ENCODE measurements at places on chromosomes 1 and 21.

DNA sequence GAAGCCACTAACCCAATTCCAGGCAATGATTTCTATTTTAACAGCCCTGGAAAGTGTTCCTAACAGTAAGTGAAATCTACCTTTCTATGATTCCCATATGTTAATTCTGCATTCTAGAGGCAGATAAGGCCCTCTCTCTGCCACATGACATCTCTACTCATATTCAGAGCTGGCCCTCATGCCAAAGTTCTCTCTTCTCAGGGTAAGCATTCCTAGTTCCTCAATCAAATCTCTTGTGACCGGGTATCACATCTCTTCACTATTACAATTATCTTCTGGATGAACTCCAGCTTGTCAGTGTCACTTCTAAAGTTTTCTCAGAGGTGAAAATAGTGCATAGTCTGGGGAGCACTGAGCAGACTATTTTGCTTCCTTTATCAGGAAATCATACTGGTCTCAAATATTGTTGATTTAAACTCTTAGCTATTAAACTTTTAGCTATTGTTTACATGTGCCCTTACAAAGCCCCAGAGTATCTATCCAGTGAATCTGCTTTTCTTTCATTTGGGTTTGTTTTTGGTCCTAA lies 66.4 kb upstream of the TNFSF18 start:
- no peak for DNase-seq

GRCh38 chr1:33176887-33177286 lies 5.0 kb downstream of the TRIM62 start:
- DNase-seq, result no peak

GRCh38 chr1:245155272-245156040 lies 671 bp downstream of the KIF26B start:
- peak; percentile 35 for DNase-seq

- DNase-seq, result no peak
Observed at GRCh38 chr1:33018112-33018511, 18.6 kb downstream of the AK2 start.

- DNase-seq, result peak; percentile 86
Observed at GRCh38 chr1:206905295-206906164, 8.3 kb downstream of the IL24 start.

- no peak for DNase-seq
Observed at GRCh38 chr1:110187139-110187890, 22.8 kb upstream of the KCNC4 start.

DNA sequence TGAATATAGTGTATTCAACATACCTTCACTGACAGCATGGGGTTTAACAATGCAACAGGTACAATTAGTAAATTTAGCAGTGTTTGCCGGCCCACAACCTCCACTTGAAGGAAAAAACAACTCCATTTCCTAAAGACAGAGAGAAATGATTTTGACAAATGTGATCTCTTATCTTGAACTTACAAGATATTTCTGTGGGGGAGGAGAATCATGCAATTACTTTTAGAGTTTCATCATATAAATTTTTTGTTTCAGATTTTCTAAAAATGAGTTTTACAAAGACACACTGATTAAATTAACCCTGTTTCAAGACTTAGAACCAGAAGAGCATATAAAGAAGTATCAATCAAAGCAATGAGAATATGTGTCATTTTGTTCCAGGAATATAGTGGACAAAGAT lies 80.3 kb downstream of the NME7 start:
- DNase-seq, result peak; percentile 12

DNA sequence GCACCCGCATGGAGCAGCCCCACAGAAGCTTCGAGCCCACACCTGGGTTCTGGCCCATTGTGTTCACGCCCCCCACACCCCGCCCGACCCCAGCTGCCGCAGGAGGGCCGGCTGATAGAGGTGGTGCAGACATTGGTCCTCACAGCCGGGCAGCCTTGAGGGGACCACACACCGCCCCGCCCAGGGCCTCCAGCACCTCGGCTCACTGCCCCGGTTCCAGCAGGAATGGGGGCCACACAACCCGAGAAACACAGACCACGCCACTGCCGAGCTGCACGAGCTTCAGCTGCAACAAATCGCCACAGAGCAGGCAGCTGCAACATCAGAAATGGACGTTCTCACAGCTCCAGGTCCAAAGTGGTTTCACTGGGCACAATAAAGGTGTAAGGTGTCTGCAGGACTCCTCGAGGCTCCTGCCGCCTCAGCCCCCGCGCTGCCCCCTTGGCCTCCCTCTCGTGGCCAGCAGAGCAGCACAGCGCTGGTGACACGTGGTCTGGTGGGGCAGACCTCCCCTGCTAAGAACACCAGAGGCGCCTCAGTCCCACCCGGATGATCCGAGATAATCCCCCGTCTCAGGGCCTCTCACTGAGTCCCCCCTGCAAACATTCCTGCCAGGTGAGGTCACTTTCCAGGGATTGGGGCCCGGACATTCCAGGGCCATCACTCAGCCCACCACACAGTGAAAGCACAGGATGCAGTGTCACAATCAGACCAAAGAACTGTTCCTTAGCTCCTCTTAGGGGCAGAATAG lies 62.3 kb upstream of the ADARB1 start:
- peak; percentile 87 for DNase-seq

DNA sequence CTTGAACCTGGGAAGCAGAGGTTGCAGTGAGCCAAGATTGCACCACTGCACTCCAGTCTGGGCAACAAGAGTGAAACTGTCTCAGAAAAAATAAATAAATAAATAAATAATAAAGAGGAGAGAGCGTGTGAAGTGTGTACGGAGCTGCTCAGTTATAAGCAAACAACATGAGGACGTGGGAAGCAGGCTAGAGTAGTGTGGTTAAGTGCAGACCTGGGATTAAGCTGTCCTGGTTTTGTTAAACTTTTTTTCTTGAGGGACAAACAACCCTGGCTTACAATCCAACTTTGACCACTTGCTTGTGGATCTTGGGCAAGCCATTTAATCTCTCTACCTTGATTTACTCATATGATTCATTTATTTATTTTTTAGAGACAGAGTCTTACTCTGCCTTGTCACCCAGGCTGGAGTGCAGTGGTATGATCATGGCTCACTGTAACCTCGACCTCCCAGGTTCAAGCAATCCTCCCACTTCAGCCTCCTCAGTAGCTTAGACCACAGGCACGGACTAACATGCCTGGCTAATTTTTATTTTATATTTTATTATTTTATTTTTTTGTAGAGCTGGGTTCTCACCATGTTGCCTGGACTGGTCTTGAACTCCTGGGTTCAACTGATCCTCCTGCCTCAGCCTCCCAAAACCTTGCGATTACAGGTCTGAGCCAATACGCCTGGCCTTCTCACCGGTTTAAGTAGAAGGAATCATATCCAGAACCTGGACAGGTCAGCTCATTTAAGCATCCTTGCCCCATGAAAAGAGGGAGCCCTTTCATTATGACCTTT lies 52.7 kb downstream of the RPS6KA1 start:
- no peak for DNase-seq

GRCh38 chr1:234634387-234634786 lies 24.4 kb upstream of the IRF2BP2 start:
- DNase-seq, result no peak

GRCh38 chr1:244451539-244451950 lies at the start of gene ADSS2:
TSS of gene ADSS2 (minus strand) at chr1:244451909. CDS start at chr1:244451817, 92 bp downstream.
- no peak for DNase-seq

DNA sequence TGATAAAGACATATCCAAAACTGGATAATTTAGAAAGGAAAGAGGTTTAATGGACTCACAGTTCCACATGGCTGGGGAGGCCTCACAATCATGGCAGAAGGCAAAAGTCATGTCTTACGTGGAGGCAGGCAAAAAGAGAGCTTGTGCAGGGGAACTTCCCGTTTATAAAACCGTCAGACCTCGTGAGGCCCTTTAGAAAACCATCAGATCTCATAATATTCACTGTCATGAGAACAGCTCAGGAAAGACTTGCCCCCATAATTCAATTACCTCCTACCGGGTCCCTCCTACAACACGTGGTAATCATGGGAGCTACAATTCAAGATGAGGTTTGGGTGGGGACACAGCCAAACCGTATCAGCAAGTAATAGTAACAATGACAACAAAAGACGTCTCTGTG lies 88.2 kb upstream of the SLC25A33 start:
- DNase-seq, result no peak

GRCh38 chr1:7663451-7664146 lies 107.5 kb upstream of the VAMP3 start:
- DNase-seq, result no peak

GRCh38 chr1:196376630-196377328 lies 231.5 kb downstream of the KCNT2 start:
- DNase-seq, result no peak

DNA sequence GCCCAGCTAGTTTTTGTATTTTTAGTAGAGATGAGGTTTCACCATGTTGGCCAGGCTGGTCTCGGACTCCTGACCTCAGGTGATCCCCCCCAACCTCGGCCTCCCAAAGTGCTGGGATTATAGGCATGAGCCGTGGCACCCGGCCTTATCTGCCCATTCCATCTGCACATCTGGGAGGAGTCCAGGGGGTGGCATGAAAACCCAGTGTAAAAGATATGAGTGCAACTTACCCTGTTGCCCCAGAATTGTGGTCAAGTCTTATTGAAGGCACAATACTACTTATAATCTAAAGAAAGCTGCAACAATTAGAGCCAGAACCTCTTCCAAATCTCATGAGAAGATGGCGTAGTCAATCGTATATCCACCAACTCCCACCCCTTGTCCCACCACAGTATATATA lies 18.4 kb downstream of the CTXND2 start:
- no peak for DNase-seq

DNA sequence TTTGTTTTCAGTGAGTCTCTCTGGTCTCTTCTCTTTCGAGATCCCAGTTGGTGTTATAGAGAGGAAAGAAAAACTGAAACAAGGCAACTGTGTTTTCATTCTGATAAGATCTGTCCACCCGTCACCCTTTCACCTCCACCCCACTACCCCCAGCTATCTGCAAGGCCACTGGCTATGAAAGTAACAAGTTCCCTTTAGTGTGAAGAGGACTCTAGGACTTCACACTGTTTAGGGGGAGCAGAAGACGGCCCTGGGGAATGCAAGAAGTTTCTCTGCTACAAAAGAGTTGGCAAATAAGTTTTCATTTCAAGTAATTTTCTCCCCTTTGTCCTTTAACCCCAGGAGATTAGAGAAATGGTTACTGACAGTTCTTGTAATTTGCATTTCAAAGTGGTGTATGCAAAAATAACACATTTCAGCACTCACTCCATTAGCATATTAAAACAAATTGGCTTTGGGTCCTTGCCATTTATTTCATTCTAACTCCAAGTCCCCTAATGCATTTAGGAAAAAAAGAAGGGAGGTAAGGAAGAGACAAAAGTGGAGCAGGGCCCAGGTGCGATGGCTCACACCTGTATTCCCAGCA lies 79.6 kb upstream of the PPM1J start:
- no peak for DNase-seq

DNA sequence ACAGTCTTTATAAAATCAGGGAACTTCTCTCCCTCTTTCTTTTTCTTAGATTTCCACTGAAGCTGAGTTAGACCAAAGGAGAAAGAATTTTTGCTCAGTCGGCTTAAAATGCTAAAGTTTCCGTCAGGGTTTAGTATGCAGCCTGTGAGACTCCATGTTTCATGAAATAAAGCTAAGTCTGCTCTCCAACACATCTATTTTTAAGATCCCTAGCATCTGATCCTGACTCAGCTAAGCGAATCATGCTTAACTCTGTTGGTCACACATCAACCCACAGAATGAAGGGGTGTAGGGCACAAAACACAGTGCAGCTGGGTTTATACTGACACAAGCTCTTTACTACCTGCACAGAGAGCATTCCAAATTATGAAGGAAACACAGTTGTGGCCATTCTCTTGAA lies 102.4 kb upstream of the ZNF281 start:
- DNase-seq, result peak; percentile 27

DNA sequence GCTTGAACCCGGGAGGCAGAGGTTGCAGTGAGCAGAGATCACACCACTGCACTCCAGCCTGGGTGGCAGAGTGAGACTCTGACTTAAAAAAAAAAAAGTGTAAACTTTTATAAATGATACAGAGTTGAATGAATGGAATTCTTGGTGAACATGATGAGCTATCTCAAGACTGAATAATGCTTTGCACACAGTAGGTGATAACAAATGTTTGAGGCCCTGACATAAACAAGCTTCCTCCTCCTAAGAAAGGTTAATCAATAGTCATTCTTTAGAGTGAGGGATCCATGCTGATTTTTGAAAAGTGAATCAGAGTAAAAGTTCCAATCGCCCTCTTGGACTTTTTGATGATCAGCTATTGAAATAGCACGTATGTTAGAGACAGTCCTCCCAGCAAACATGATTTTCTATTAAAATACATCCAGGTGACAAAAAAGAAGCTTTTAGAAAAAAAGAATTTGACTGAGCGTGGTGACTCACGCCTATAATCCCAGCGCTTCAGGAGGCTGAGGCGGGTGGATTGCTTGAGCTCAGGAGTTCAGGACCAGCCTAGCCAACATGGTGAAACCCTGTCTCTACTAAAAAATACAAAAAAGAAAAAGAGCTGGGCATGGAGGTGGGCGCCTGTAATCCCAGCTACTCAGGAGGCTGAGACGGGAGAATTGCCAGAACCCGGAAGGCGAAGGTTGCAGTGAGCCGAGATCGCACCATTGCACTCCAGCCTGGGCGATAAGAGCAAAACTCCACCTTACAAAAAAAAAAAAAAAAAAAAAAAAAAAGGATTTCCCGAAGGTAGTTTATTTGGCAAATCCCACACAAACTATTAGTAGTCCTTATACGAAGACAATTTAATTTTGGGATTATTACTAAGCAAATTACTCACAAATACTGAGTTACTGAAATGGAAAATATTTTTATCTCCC lies 181.8 kb downstream of the NFIA start:
- no peak for DNase-seq

DNA sequence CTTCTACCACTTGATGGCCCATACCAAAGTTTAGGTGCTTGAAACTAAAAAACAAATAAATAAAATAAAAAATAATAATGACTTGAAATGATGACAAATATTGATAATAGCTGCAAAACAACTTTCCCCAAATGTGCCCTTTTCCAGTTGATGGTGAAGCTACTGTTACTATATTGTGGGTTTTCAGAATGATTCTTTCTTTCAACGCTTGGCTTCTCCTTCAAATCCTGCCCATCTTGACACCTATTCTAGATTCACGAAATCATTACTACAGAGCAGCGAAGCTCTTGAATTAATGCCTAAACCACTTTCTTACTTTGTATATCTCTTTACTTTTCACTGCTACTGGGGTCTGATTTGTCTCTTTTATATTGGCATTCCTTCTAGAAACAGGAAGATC lies 9.2 kb upstream of the C1orf141 start:
- DNase-seq, result no peak

DNA sequence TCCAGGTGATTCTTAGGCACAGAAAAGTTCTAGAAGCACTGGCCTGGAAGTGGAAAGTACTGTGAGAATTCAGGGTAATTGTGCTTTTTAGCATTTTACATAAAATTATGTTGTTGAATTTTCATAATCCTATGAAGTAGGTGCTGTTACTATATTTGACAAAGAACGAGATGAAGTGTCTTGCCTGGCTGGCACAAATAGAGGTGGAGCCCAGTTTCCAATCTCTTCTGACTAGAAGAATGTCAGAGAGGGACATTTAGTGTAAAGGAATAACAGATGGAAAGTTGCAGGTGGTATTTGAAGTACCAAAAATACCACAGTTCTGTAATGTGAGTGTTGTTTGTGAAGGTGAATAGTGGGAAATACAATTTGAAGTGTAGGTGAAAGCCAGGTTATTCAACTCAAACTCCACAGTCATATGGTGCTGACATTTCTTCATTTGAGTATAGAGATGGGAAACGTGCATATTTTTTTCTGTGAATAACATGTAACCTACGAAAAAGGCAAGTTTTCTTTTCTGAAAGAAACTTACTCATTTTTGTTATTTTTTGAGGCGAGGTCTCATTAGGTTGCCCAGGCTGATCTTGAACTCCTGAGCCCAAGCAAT lies 3.5 kb upstream of the TMCO2 start:
- no peak for DNase-seq

Measured in choroid plexus epithelial cell (primary cell).